ENCODE measurements at places on chromosomes 12 and 14.

DNA sequence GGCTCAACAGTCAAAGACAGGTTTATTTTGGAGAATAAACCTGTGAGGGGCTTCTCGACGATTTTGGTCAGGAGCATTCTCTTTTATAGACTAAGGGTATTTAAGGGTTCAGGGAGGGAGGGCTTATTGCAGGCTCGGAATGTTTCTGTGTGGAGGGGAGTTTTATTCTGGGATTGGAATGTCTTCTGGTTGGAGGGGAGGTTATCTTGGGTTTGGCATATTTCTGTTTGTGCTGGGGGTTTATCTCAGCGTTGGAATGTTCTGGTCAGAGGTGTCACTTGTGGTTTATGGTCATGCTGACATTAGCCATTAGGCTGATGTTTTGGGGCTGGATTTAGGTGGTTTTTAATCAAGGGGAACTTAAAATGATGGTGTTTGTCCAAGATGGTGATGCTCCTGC is 103.9 kb downstream of the SUDS3 start:
- no peak for DNase-seq
- no peaks in the 10 kb centered on the region for H3K36me3 ChIP-seq

- H3K36me3 ChIP-seq: no peaks in the 10 kb centered on the region
- H3K4me1 ChIP-seq: peaks cover 8% of the 10 kb centered on the region
- H3K4me3 ChIP-seq: no peak overlapping the region
- no peak for DNase-seq
Measured at GRCh38 chr14:77640756-77641533, 24.5 kb upstream of the SPTLC2 start.

DNA sequence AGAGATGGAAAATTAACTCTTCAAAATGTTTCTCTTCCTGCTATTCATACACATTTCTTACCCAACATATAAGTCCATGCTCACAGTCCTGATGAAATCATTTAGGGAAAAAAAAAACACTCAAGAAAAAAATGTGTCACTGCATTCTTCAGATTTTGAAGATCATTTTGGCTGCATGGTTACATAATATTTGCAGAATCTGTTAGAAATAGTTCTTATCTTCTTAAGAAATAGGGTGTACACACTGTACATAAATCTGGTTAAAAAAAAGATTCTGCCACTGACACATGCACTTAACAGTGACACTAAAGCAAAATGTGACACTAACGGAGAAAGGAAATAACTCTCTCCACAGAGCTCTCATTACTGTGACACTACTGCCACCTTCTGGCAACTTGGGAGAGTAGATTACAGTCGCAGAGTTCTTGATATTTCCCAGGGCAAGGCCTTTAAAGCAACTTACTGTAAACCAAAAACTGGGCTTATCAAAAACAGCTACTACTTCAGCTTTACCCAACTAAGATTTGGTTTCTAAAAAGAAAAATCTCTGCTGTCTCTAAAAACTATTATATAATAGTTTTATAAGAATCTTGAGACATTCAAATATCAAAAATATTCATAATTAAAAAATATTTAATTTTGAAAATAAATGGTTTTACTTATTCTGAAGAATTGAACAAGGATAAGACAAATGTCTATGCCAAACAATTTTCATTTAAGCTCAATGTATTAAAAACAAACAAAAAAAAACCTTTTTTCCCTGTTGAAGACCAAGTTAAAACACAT is 65.0 kb downstream of the SETD3 start:
- peak; percentile 92 for DNase-seq
- peak overlapping the region; percentile 10 for H3K4me3 ChIP-seq
- 0 out of 2 replicates have a peak overlapping the region, but pooled peaks have one; percentile 7 for H3K27ac ChIP-seq
- no peaks in the 10 kb centered on the region for H3K27me3 ChIP-seq

GRCh38 chr14:105487449-105487985 is 831 bp downstream of the CRIP1 start:
- no peaks in the 10 kb centered on the region for H3K36me3 ChIP-seq
- peaks cover 71% of the 10 kb centered on the region for H3K27me3 ChIP-seq
- no peak overlapping the region for H3K27ac ChIP-seq
- DNase-seq: no peak
- H3K4me1 ChIP-seq: peaks cover 4% of the 10 kb centered on the region

- H3K4me1 ChIP-seq: no peaks in the 10 kb centered on the region
- no peak overlapping the region for H3K4me3 ChIP-seq
- no peaks in the 10 kb centered on the region for H3K27me3 ChIP-seq
- H3K36me3 ChIP-seq: no peaks in the 10 kb centered on the region
Measured at GRCh38 chr14:32530800-32531199, 201.7 kb downstream of the AKAP6 start.
